Neural cell (in vitro differentiated cells): ENCODE measurements at places on chromosomes 13 and 19. TPM values are rescaled to one million over a fixed set of nuclear protein-coding genes. Genes with fewer than 3 reads are reported as not detected.

SHISA7 gene
- 4.5 and 7.1 TPM in 2 replicates for polyA plus RNA-seq

ELSPBP1 gene
- polyA plus RNA-seq: not detected in 2 replicates

ZBTB32 gene
- polyA plus RNA-seq: not detected in 2 replicates

TMEM38A gene
- 8.6 and 11.2 TPM in 2 replicates for polyA plus RNA-seq

ZNF610 gene
- 23.1 and 28.3 TPM in 2 replicates for polyA plus RNA-seq

GPC5 gene
- polyA plus RNA-seq: 4.6 and 5.0 TPM in 2 replicates
